ENCODE measurements at places on chromosomes 16 and 17. TPM values are rescaled to one million over a fixed set of nuclear protein-coding genes. Genes with fewer than 3 reads are reported as not detected.

The WNT9B gene
- 0.03 TPM for polyA plus RNA-seq

The KRTAP9-4 gene
- not detected for polyA plus RNA-seq

The SAP30BP gene
- polyA plus RNA-seq: 57.7 TPM

The SLC5A2 gene
- polyA plus RNA-seq: 0.60 TPM

The HOXB1 gene
- polyA plus RNA-seq: 0.92 TPM

The TBC1D3E gene
- not detected for polyA plus RNA-seq

The KCNH4 gene
- not detected for polyA plus RNA-seq

The CAMKK1 gene
- polyA plus RNA-seq: 2.4 TPM

The PDILT gene
- polyA plus RNA-seq: not detected

All from sigmoid colon (tissue), 7 donors.